Renal cortical epithelial cell (primary cell): ENCODE measurements at places on chromosomes 1 and 21. TPM values are rescaled to one million over a fixed set of nuclear protein-coding genes. Genes with fewer than 3 reads are reported as not detected.
A peak's percentile ranks its signal among the peaks of the same experiment; 100 is the strongest.

CLDN17 gene
- not detected in 2 replicates for total RNA-seq

CD244 gene
- total RNA-seq, result not detected in 2 replicates

DNA sequence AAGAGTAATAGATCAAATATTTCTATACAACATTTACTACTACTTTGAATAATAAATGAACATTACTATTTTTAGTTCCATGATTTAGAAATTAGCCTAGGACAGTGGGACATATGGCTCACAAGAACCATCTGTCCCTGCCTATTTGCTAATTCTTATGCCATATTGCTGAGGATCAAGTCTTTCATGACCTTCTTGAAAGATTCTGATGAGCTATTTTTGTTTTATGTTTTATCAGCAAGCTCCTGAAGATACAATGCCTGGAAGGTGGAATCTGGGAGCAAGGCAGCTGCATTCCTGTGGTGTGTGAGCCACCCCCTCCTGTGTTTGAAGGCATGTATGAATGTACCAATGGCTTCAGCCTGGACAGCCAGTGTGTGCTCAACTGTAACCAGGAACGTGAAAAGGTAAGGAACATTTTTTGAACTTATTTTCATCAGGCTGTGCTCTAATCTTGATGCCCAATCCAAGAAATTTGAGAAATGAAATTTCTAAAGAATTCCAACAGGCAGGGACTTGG is 326.7 kb downstream of the PAPPA2 start:
- peak; percentile 86 for DNase-seq

- DNase-seq, result peak; percentile 29
These were observed 940 bp upstream of the PRKCZ start for GRCh38 chr1:2049225-2049717.

DNA sequence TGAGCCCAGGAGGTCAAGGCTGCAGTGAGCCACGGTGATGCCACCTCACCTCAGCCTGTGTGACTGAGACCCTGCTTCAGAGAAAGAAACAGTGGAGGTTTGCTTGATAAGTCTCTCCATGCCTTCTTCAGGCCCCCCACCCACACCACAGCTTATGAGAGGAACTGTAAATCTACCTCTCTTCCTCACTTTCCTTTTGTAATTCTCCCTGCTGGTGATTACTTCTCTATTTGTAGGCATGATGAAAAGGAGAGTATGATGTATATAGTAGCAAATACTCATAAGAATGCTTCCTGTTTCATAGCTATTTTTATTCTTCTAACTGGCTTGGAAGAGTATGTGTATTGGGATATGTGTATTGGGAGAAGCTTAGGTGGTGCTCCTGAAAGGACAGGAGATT is 186.3 kb downstream of the VPS13D start:
- no peak for DNase-seq

GRCh38 chr1:66291531-66291864 is 242.5 kb upstream of the SGIP1 start:
- DNase-seq, result peak; percentile 56

C4BPA gene
- 0.05 TPM in 1 of 2 replicates, not detected in the other for total RNA-seq

SLC30A2 gene
- total RNA-seq, result 1.1 and 1.4 TPM in 2 replicates

SLC25A34 gene
- total RNA-seq, result 0.50 TPM in 1 of 2 replicates, not detected in the other

DNA sequence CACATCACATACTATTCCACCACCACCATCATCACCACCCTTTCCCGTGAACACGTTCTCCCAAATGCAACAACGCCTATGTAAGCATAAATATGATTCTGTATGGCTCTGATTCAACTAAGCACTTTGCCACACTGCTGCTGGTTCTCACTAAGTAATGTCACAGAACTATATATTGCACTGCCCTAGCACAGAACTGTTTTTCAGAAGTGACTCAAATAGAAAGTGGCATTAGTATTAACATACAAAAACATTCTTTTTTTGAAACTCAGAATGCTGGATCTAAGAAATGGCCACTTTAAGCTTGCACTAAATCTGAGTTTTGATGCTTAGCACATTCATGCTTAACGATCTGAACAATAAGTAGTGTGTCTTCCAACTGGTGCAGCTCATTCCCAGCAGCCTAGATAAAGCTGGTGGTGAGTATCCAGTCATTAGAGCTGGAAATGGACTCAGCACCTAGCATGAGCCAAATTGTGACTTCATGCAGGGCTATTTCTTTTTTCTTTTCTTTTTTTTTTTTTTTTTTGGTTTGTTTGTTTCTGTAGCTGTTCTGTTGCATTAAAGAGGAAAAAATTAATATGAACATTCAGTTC is 46.2 kb upstream of the ZC3H11B start:
- DNase-seq, result no peak

- no peak for DNase-seq
These were observed 61.1 kb downstream of the GADD45A start for GRCh38 chr1:67745875-67746698.
